ENCODE measurements at places on chromosomes 2 and 18. TPM values are rescaled to one million over a fixed set of nuclear protein-coding genes. Genes with fewer than 3 reads are reported as not detected.

Gene DYSF
- not detected for total RNA-seq

GRCh38 chr2:205932861-205933260 is 153.1 kb downstream of the INO80D start:
- no peak overlapping the region for H3K27ac ChIP-seq
- H3K36me3 ChIP-seq: no peaks in the 10 kb centered on the region
- peaks cover 17% of the 10 kb centered on the region for H3K27me3 ChIP-seq
- DNase-seq: no peak
- H3K4me1 ChIP-seq: no peaks in the 10 kb centered on the region
- no peak overlapping the region for H3K4me3 ChIP-seq

DNA sequence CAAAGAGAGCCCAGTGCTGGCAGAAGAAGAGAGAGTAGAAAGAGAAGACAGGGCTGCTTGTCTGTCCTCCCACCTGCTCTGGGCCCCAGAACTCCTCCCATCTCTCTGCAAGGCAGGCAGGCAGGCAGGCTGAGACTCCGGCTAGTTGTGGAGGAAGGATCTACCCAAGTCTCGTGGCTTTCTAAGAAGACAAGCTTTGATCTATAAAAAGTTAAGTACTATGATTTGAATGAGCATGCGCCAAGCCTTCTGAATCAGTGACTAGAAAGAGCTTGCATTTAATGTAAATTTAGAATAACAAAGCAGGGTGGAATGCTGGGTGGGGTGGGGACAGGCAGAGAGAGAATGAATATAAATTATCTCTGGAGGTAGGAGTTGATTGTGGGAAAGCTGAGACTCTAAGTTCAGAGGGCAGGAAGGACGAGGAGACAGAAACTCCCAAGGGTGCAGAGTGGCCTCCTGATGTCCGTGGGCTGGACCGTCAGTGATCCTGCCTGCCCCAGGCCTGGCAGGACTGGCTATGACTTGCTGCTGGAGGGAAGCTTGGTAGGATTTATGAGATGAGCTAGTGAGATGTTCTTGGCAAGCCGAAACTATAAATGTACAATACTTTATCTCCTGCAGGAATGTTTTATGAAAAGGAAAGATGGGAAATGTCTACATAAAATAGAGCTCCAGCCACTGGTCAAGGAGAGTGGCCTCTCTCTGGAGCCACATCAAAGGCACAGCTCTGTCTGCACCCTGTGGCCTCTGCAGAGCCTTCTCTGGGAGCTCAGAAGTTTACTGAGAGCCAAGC is 447.5 kb downstream of the TNS1 start:
- no peak overlapping the region for H3K27ac ChIP-seq
- no peaks in the 10 kb centered on the region for H3K4me1 ChIP-seq
- no peak overlapping the region for H3K4me3 ChIP-seq
- DNase-seq: no peak
- H3K27me3 ChIP-seq: peaks cover 2% of the 10 kb centered on the region
- H3K36me3 ChIP-seq: no peaks in the 10 kb centered on the region

Gene NEB
- 0.05 TPM for total RNA-seq

DNA sequence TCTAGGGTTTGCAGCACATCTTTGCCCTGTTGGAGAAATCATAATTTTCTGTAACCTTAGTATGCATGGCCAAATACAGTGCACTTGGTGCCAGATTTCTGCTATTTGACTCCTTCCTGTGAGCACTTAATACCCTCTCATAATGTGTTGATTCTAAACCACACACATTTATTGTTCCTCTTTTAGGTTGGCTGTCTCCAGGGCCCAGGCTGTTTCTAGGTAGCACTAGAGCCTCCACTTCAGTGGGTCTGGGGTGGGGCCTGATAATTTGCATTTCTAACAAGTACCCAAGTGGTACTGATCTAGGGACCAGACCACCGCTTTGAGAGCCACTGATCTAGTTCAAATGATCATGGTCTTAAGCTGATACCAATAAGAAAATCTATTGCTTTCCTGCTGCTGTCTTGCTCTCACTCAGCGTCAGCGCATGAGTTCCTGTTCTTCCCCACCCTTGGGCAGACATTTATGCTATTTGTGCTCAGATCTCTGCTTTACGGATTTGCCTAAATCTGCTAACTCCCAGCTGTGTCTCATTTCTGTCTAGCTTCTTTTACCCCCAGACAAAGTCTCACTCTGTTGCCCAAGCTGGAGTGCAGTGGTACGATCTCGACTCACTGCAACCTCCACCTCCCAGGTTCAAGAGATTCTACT is 7.4 kb downstream of the PTRHD1 start:
- peaks cover 3% of the 10 kb centered on the region for H3K27me3 ChIP-seq
- H3K36me3 ChIP-seq: peaks cover 3% of the 10 kb centered on the region
- H3K27ac ChIP-seq: no peak overlapping the region
- DNase-seq: no peak
- no peak overlapping the region for H3K4me3 ChIP-seq

DNA sequence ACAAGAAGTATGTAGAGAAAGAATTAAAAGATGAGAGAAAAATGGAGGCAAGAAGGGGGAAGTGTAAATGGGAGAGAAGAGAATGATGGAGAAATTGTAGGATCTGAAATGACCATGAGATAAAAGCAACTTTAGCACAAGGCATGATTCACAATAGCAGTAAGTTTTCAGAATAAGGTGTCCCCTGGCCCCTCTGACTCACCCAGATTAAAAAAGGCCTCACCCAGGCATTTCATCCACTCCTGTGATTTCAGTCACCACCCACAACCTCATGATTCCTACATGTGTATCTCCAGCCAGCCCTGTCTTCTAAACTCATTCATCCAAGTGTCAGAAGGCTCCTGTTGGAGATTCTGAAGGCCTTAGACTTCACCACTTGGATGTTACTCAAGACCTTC is 56.6 kb downstream of the SP100 start:
- DNase-seq: peak; percentile 11
- peak overlapping the region; percentile 85 for H3K27ac ChIP-seq
- peaks cover 68% of the 10 kb centered on the region for H3K36me3 ChIP-seq
- H3K4me3 ChIP-seq: peak overlapping the region; percentile 1

Gene EEF1B2
- 711 TPM for total RNA-seq

Gene ADRA2B
- total RNA-seq: 0.12 TPM

Gene SMPD4
- total RNA-seq: 92.3 TPM

GRCh38 chr2:64985447-64985846 is 3.8 kb upstream of the SLC1A4 start:
- peaks cover 12% of the 10 kb centered on the region for H3K27me3 ChIP-seq
- H3K4me3 ChIP-seq: no peak overlapping the region
- peaks cover 72% of the 10 kb centered on the region for H3K4me1 ChIP-seq
- no peak for DNase-seq
- peaks cover 4% of the 10 kb centered on the region for H3K36me3 ChIP-seq
- no peak overlapping the region for H3K27ac ChIP-seq

DNA sequence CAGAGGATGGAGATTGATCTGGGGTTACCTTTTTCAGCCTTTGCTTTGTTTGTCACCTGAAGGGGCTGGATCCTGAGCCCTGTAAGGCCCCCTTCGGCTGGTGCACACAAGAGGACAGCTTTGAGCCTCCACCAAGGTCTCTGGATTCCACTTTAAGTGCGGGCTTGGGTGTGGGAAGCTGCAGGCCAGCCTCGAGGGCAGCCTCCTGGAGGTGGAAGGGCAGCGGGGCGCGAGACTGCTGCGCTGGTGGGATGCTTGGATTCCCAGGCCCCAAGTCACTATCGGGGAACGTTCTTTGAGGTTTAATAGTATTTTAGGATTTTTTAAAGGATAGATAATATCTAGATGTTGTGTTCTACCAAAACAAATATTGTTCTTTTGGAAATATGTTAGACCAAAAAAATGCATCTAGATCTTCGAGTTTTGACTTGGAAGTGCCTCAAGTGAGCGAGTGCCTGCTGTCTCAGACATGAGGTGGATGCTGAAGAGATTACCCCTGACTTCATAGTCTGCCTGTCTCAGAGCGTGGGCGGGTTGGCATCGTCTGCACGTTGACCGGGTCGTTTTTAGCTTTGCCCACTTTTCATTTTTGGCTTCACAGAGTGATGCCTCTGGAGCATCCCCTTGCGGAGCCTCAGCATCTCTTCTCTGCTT is 113.8 kb downstream of the AGAP1 start:
- peaks cover 2% of the 10 kb centered on the region for H3K27me3 ChIP-seq
- no peak overlapping the region for H3K27ac ChIP-seq
- no peaks in the 10 kb centered on the region for H3K4me1 ChIP-seq
- DNase-seq: no peak
- no peak overlapping the region for H3K4me3 ChIP-seq

Gene HOXD13
- total RNA-seq: not detected

DNA sequence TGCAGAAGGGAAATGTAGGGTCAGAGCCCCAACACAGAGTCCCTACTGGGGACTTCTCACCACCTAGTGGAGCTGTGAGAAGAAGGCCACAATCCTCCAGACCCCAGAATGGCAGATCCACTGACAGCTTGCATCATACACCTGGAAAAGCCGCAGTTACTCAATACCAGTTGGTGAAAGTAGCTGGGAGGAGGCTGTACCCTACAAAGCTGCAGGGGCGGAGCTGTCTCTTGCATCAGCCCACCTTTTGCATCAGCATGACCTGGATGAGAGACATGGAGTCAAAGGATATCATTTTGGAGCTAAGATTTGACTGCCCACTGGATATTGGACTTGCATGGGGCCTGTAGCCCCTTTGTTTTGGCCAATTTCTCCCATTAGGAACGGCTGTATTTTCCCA is 237.3 kb downstream of the CALCRL start:
- no peaks in the 10 kb centered on the region for H3K36me3 ChIP-seq
- DNase-seq: no peak
- H3K27me3 ChIP-seq: no peaks in the 10 kb centered on the region
- no peak overlapping the region for H3K27ac ChIP-seq

Gene RUFY4
- total RNA-seq: 0.64 TPM

Gene COBLL1
- not detected for total RNA-seq

DNA sequence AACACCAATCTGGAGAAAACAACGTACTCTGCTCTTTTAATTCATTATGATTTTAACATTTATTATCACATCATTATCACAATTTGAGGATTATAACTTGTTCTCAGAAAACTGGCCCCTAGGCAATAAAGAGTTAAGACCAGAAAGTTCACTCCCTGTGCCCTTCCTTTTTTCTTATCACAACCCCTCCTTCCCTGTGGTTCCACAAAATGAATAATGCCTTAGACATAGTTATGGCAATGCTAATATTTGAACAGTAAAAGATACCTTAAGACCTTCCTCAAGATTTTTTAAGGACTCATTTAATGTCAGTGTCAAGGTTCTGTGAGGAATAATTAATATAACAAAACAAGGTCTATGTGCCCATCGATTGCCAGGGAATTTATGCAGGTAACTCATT is 596.2 kb downstream of the ARHGAP15 start:
- no peak for DNase-seq
- no peak overlapping the region for H3K4me3 ChIP-seq
- H3K4me1 ChIP-seq: peaks cover 50% of the 10 kb centered on the region
- no peaks in the 10 kb centered on the region for H3K27me3 ChIP-seq

GRCh38 chr18:46946656-46947282 is 29.4 kb downstream of the KATNAL2 start:
- peak; percentile 55 for DNase-seq
- no peak overlapping the region for H3K4me3 ChIP-seq
- H3K4me1 ChIP-seq: no peaks in the 10 kb centered on the region
- peaks cover 8% of the 10 kb centered on the region for H3K27me3 ChIP-seq
- H3K27ac ChIP-seq: no peak overlapping the region

DNA sequence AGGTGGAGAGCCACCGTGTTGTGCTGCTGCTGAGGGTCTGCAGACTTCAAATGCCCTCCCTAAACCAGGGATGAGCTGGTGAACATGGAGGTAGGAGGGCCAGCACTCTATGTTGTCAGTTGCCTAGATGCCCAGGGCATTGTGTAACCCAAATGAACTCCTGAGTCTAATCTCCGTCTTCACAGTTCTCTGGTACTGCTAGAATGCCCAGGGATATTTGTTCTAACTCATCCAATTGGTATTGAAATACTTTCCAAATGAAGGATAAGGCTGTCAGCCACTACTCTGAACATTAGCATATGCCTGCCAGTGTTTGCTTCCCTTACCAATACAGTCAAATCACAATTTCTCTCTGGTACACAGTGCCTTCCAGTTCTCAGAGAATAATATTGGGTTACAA is 492.6 kb downstream of the SLC4A3 start:
- no peak overlapping the region for H3K27ac ChIP-seq
- H3K4me3 ChIP-seq: no peak overlapping the region
- H3K36me3 ChIP-seq: no peaks in the 10 kb centered on the region
- H3K4me1 ChIP-seq: no peaks in the 10 kb centered on the region
- no peaks in the 10 kb centered on the region for H3K27me3 ChIP-seq

DNA sequence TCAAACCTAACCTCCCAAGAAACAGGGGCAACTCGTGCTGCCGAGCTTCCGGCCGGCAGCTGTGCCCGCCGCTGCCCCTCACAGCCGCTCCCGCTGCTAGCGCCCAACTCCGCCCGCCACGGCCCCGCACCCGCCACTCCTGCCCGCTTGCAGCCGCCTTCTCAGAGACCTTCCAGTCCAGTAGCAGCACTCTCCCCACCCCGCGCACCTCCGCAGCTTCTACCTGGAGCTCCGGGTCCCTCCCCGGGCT is 722 bp upstream of the C2orf15 start:
- H3K27me3 ChIP-seq: peaks cover 14% of the 10 kb centered on the region
- peak overlapping the region; percentile 96 for H3K4me3 ChIP-seq
- H3K27ac ChIP-seq: peak overlapping the region; percentile 65
- no peaks in the 10 kb centered on the region for H3K36me3 ChIP-seq
- peaks cover 10% of the 10 kb centered on the region for H3K4me1 ChIP-seq
- DNase-seq: no peak

DNA sequence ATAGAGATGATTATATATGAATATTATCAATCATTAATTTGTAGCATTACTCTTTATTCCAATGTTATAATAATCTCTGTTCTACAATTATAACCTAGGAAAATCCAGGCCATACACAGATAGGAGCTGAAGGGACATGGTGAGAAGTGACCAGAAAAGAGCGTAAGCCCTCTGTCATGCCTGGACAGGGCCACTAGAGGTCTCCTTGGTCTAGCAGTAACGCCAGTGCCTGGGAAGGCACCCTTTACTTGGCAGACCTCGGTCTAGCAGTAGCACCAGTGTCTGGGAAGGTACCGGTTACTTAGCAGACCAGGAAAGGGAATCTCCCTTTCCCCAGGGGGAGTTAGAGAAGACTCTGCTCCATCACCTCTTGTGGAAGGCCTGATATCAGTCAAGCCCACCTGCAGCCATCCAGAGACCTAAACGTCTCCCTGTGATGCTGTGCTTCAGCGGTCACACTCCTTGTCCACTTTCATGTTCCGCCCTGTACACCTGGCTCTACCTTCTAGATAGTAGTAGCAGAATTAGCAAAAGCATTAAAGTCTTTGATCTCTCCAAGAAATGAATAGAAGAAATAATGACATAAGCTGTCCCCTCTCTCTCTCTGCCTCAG is 447.5 kb upstream of the FSIP2 start:
- no peak for DNase-seq
- no peaks in the 10 kb centered on the region for H3K36me3 ChIP-seq
- no peak overlapping the region for H3K27ac ChIP-seq
- no peaks in the 10 kb centered on the region for H3K4me1 ChIP-seq
- H3K27me3 ChIP-seq: no peaks in the 10 kb centered on the region

GRCh38 chr18:79345366-79345765 is 50.4 kb upstream of the NFATC1 start:
- no peak overlapping the region for H3K4me3 ChIP-seq
- no peak for DNase-seq
- H3K4me1 ChIP-seq: no peaks in the 10 kb centered on the region
- no peaks in the 10 kb centered on the region for H3K27me3 ChIP-seq
- no peak overlapping the region for H3K27ac ChIP-seq
- H3K36me3 ChIP-seq: peaks cover 18% of the 10 kb centered on the region

GRCh38 chr2:42839809-42840501 is 47.6 kb upstream of the HAAO start:
- no peaks in the 10 kb centered on the region for H3K36me3 ChIP-seq
- no peak overlapping the region for H3K27ac ChIP-seq
- H3K4me3 ChIP-seq: no peak overlapping the region
- H3K27me3 ChIP-seq: peaks cover 6% of the 10 kb centered on the region
- no peaks in the 10 kb centered on the region for H3K4me1 ChIP-seq
